ENCODE measurements at places on chromosomes 4 and X.

GRCh38 chr4:71211748-71212147 is 127.1 kb upstream of the SLC4A4 start:
- no peak for DNase-seq

GRCh38 chrX:41695426-41695825 is 6.7 kb downstream of the GPR34 start:
- no peak for DNase-seq

DNA sequence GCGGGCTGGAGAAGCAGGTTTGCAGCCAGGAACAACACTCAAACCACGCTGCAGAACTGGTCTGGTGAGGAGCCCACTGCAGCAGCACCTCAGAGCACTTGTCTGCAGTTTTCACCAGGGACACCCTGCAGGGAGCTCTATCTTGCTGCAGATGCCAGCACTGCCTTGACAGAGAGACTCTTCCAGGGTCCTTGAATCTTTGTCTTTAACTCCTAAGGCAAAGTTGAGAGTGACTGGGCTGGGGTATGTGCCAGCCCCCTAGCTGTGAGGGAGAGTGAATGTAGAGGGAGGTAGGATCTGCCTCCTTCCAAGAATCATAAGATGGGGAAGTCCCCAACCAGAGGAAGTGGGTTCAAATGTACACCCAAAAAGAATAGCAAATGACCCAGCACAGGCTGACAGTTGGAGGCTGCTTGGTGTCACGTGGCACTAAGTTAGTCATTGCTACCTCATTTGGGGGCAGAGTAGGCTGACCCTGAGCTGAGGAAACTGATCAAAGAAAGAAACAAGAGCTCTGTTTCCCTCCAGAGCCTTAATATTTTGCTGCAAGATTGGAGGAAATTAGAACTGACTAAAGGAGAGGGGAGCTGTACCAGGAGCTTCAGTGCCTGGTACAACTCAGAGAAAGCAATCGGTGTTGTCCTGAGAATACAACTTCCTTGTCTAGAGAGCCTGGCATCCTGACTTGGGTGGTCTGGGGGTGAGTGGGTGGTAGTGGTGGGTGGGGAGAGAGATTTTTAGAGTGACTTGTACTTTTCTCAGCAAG is 28.2 kb upstream of the HUWE1 start:
- DNase-seq, result no peak

DNA sequence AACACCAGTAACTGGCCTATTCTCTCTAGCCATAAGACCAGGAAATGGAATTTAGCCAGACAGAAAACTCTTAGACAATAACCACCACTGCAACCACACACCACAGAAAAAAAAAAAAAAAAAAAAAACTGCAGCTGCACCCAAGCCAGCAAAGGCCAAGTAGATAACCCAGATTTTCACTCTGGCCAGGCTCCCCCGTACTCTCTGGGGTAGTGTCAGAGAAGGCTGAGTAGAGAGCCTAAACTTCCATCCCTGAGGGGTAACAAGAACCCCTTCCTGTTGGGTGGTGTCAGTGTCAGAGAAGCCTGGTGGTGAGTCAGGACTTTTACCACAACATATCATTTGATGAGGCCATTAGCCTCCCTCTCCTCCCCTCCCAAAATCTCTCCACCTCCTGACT is 5.6 kb upstream of the DLG3 start:
- DNase-seq, result no peak

DNA sequence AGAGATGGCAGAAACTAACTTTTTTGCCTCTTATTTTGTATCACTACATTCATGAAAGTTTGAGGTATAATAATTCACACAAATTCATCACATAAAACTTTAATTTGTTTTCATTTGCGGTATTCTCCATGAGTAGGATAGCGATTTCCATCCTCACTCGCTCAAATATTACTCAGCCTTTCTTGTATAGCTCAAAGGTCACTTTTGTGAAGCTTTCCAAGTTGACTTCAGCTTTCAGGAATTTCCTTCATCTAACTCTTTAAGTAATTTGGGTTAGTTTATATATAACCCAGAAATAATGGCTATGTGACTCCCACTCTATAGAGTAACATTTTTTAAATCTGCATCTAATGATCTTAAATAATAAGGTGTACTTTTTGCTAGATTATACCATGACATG is 314.4 kb downstream of the IL1RAPL1 start:
- DNase-seq, result no peak

GRCh38 chr4:163193717-163194116 is 27.0 kb upstream of the NAF1 start:
- DNase-seq, result no peak

- no peak for DNase-seq
Measured at GRCh38 chr4:189022440-189023035, 883.3 kb downstream of the TRIML1 start.

- no peak for DNase-seq
Measured at GRCh38 chr4:56026596-56026995, 77.9 kb downstream of the CEP135 start.

GRCh38 chrX:155886409-155886808 is 5.3 kb downstream of the VAMP7 start:
- no peak for DNase-seq

- DNase-seq, result no peak
Measured at GRCh38 chr4:151727365-151727764, 33.4 kb downstream of the GATB start.

DNA sequence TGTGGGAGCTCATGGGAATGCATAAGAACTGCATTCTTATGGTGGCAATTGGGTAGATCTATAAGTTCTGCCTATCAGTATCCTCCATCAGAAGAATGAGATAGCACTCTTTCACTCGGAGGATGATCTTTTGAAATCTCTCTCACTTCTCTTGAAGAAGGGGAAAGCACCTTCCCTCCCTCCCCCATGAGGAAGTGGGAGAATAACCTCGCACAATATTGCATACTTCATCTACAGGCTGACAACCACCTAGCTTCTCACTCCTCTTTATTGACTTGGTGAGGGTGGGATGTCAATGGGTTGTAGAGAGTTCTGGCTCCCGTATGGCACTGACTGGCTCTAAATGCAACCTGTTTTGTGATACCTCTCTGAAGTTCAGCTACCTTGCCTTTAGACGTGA is 146.7 kb upstream of the SPOCK3 start:
- DNase-seq, result no peak

All from GM18507 (cell line).